HepG2 (cell line): ENCODE measurements at places on chromosomes 7 and 10. TPM values are rescaled to one million over a fixed set of nuclear protein-coding genes. Genes with fewer than 3 reads are reported as not detected.

The GATA3 gene
- polyA plus RNA-seq, result not detected in 2 replicates

The CHCHD2 gene
- polyA plus RNA-seq, result 330 and 333 TPM in 2 replicates

The C10orf105 gene
- not detected in 2 replicates for polyA plus RNA-seq

The ENTPD1 gene
- polyA plus RNA-seq, result 0.03 and 0.07 TPM in 2 replicates

The SAMD9L gene
- not detected in 2 replicates for polyA plus RNA-seq

The TMEM236 gene
- 0.08 and 0.09 TPM in 2 replicates for polyA plus RNA-seq
